ENCODE measurements at places on chromosomes 12 and 14.
A peak's percentile ranks its signal among the peaks of the same experiment; 100 is the strongest.

GRCh38 chr12:125890366-125890905, 825.2 kb downstream of the AACS start:
- no peak for DNase-seq

GRCh38 chr12:11744410-11744801, 94.9 kb downstream of the ETV6 start:
- no peak for DNase-seq

DNA sequence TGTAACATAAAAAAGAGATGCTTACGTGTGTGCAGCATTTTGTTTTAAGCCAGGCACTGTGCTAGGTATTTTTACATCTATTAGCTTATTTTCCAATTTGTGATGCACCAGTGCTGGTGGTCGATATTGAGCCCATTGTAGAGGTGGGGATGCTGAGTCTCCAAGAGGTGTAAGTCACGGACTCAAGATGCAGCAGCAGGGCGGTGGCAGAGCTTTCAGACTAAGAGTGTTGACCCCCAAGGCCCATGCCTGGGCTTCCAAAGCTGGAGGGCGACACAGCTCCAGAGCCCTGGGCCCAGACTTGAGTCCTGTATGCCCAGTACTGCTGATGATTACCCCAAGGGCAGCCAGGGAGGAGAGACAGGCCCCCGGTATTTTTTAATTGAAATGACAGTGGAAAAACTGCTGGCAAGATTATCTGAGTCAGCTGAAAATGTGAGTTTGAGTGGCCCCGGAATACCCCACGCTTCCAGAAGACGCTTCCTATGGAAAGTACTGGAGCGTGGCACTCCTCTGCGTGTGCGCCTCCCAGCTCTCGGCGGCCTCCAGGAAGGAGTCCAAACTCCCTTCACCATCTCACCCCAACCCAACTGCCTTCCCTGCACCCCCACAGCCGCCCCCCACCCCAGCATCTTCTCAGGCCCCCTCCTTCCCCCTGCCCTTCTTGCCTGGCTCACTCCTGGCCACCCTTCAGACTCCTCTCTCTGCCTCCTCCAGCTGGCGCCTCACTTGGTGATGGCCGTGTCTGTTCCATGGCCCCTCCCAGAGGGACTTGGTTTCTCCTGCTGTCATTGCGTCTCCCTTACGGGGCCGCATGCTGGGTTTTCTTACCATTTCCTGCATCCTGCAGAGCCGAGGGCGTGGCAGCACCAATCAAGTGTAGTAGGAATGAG, 40.7 kb downstream of the ELK3 start:
- no peak for DNase-seq

DNA sequence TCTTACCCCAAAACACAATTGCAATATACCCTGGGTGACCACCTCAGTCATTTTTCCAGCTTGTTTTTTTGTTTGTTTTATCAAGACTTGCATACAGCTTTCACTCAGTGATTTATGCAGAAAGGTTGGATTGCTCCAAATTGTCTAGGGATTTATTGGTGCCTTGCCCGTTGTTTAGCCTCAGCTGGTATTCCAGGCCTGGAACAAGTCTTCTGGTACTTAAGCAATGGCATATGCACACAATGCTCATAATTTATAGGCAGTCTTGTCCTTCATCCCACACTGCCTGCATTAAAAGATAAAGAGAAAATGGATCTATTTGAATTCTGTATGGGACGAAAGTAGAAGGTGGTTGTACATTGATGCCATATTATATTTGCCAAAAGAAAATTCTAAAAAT, 392.5 kb downstream of the ADAMTS20 start:
- DNase-seq: no peak

DNA sequence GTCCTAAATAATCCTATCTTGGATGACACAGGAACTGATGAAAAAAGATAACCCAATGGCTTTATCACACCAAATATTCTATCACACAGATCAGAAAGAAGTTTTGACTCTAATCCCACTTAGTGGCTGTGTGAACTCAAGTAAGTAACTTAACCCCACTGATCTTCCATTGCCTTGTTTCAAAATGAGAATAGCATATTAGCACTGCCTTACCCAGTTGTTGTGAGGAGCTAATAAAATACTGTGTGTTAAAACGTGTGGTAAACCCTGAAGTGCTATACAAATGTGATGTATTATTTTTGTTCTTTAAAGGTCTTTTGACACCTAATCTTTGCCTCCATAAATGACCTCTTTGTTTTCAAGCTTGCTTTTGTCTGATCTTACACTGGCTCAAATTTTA, 60.9 kb upstream of the ARID2 start:
- no peak for DNase-seq

DNA sequence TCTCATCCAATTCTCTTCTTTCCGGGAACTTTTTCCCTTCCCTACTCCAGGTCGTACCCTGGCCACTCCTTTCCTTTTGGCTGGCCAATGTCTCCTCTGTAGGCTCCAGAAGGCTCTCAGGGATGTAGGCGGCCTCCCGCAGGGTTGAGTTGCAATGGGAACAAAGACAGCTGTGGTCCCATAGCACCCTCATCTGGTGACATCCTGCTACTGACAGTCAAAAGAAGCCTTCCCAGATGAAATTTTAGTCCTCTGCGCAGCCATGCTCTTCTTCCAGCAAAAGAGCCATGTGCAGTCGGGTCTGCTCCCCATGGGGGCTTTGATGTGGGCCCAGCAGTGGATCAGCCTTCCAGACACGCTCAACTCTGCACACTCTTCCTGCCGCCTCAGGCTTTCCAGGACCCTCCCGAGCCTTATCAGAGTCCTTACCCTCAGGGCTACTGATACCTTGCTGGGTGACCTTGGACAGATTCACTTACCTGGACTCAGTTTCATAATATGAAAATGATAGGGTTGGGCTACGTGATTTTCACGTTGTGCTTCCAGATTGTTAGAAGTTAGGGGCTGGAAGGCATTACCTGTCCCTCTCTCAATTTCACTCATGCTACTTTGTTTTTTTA, 5.5 kb upstream of the CELA1 start:
- DNase-seq: peak; percentile 71

Measured in HEK293T (cell line).